ENCODE measurements at places on chromosomes 2 and 18.

- peak; percentile 28 for DNase-seq
Observed at GRCh38 chr2:96374211-96374951, 38.8 kb downstream of the NCAPH start.

DNA sequence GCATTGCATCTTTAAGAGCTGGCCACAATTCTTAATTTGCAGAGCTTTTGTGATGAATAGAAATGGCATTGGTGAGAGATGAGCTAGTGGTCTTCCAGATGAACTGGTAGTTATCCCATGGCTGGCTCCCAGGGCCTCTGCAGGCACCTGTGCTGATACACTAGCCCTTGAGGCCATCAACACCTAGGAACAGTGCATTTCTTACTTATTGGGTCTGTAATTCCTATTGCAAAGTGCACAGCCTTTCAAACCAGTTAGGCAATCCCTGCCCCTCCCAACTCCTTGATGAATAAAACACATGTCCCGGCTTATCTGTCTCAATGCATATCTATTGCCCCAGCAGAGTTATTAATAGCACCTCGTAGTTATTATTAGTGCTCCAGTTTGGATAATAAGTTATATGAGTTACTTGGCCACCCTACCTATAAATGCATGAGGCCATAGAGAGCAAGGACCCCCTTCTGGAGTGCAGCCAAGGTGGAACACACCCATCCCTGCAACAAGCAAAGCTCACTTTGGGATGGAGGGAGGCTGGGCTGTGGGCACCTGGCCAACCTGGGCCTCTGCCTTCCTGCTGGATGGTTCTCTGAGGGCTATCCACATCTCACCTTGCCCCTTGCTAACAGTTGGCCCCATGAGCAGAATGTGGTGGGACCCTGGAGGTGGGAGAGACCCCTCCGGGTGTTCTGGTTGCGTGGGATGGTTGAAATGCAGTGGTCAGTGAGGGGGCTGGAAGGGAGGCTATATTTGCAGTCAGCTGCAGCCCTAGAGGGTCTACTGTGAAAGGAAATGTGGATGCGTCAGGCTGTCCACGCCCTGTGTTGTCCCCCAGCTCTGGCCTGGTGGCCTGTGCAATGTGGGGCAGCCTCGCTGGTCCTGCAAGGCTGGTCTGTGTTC is 455.9 kb upstream of the HS6ST1 start:
- DNase-seq = no peak

- DNase-seq = peak; percentile 11
Observed at GRCh38 chr2:219918254-219918653, 290.8 kb downstream of the SLC4A3 start.

GRCh38 chr18:72727038-72727655 is 140.6 kb downstream of the NETO1 start:
- DNase-seq = no peak

DNA sequence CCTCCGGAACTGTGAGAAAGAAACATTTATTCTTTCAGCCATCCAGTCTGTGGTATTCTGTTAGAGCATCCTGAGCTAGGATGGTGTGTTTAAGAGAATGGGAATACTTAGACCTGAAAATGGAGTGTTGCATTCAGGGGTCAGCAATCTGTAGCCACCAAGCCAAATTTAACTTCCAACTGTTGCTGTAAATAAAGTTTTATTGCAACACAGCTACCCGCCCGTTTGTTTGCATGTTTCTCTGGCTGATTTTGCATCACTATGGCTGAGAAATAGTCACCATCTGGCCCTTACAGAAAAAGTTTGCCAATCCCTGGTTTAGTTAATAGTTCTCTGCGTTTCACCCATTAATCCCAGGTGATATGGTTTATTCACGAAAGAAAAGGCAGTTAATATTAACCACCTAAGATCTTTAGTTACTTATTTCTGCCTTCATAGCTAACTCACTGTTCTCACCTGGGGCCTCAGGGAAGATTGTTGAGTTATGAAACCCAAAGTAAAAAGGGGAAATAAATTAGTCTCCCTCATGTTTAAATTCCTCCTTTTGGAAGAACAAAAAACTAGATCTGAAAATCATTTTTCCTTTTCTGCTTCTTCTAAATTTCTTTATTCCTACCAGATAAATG is 9.5 kb upstream of the CYS1 start:
- no peak for DNase-seq

DNA sequence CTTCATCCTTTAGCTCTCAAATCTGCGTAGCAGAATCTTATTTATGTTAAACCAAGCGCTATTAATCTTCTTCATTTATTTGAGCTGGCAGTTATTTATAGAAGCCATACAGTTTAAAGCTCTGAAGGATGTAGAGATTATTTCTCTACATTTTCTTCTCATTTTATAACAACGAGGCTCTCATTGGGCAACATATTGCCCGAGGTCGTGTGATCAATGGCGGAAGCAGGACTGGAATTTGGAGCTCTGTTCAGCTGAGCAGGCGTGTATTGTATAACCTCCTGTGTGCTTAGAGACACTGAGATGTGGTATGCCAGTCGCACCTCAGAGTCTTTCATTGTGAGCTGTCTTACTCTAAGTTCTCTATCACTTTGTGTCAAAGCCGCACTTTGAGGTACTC is 17.5 kb upstream of the DRC1 start:
- no peak for DNase-seq

DNA sequence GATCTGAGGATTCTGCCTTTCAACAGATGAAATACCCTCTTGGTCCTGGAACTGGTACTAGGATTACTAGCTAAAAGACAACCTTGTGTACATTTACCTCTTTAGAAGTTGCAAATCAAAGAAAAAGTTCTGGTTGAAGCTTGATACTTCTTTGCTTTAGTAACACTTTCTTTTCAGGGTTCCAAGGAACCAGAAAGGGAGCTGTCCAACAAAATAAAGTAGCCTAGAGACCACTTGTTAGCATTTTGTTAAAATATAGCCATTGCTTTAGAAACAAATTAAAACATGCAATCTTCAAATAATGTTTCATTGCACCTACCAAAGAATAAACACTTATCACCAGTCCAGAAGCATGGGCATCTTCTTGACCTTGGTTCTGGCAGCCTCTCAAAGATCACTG is 117.9 kb upstream of the MAP3K20 start:
- no peak for DNase-seq

DNA sequence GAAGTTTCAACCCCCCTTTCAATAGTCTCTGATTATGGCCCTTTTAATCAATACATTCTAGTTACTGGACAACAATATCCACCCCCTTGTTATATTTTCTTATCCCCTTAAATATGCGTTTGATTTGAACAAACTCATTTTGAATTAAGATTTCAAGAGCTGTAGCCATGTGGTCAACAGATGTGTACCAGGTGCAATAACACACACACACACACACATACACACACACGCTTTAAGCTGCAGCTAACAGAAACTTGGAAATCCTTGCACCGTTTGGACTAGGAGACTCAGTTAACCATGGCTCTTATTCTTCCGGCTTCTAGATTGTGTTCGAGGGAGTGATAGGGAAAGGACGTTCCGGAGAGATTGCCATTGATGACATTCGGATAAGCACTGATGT is 82.8 kb downstream of the NRP2 start:
- DNase-seq = no peak

GRCh38 chr2:149601141-149601796 is 13.7 kb upstream of the MMADHC start:
- DNase-seq = peak; percentile 47

DNA sequence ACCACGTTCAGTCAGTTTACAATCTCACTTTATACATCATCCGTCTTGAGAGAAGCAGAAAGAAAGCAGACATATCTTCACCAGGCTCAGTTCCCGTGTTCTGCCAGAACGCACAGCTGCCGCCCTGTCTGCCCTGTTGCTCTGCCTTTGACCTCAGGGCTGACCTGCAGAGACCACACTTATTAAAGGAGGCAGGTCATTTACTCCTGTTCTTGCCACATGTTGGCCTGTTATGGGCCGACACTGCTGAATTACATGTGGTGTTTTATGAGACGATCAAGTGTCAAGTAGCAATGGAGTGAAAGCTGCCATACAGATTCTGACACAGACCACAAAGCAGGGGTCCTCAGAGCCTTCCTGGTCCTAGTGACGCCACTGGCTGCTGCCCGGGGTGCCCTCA is 232.2 kb downstream of the TTC32 start:
- DNase-seq = no peak

DNA sequence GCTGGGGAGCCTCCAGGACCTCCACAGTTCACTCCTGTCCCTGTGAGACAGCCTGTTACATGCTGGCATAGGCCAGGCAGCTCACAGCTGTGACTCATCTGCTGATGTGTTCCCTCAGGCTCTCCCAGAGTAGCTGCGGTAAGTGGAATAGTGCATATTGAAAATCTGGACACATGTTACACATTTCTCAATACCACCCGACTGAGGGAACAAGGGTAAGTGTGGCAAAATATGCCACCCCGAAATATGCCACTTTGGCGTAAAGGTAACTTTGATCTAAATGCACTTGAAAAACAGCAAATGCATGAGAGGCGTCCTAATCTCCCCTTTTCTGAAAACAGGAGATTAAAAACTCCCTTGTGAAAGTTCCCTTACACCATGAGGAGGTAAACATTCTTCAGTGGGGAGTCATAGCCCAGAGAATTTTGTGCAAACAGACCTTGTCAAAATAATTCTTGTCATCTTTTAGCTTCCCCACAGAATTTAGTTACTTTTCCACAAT is 557.9 kb downstream of the CCDC85A start:
- DNase-seq = peak; percentile 97

GRCh38 chr2:164706522-164706921 is 85.2 kb upstream of the GRB14 start:
- peak; percentile 95 for DNase-seq

- peak; percentile 96 for DNase-seq
Observed at GRCh38 chr2:150570712-150571111, 83.2 kb upstream of the RND3 start.

DNA sequence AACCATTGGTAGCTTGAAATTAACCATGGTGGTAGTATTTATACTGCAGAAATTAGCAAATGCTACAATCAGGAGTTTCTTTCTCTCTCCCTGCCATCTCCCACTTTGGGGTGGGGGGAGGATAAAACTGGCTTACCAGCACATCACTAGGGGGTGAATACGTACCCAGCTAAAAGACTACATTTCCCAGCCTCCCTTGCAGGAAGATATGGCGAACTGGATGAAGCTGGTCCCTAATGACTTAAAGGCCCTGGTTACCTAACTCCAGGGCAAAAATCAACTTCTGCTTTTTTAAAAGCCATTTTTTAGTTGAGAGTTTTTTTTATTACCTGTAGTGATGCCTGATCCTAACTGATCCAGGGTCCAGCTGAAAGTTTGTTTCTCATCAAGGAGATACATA is 70.3 kb upstream of the RAB12 start:
- DNase-seq = no peak

DNA sequence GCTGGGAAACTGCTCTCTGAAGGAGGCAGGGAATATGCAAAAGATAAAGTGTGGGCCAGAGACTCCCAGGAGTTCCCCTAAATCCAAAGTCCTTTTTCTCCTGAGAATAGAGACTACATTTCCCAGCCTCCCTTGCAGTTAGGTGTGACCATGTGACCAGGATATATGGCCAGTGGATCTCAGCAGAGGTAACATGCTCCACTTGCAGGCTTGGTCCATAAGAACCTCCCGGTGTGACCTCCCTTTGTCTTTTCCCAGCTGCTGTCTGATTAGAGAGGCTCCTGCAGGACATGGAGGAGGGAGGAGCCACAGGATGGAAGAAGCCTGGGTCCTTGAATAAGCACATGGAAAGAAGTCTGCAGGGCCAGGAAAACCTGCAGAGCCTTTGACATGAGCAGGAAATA is 76.2 kb downstream of the TGFA start:
- DNase-seq = no peak

DNA sequence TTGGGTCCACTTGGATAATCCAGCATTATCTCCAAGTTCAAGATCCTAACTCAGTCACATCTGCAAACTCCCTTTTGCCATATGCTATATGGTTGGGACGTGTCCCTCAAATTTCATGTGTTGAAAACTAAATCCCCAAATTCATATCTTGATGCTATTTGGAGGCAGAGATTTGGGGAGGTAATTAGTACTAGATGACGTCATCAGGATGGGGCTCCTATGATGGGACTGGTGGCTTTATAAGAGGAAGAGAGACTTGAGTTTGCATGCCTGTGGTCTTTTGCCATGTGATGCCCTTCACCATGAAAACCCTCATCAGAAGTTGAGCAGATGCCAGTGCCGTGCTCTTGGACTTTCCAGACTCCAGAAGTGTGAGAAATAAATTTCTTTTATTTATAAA is 16.8 kb upstream of the SMAD4 start:
- DNase-seq = no peak

DNA sequence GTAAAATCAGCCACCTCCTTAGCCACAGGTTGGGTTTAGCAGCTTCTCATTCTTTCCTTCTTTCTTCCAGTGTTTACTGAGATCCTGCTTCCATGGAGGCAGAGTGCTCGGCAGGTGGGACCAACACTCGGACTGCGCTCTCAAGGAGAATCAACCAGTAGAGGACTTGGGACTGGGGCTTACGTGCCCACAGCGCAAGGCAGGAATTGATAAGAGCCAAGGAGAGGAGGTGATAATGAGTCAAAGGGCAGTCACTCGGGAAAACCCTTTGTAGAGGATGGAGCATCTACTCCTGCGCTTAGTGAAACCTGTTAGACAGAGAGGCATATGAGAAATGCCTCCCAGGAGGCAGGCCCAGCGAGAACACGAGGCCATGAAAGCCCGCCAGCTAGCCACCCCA is 2.9 kb upstream of the MRO start:
- no peak for DNase-seq

GRCh38 chr2:217836901-217837491 is 165.8 kb downstream of the TNS1 start:
- peak; percentile 65 for DNase-seq

- peak; percentile 10 for DNase-seq
Observed at GRCh38 chr2:212928681-212929080, 222.7 kb downstream of the IKZF2 start.

GRCh38 chr2:150464270-150464669 is 23.2 kb downstream of the RND3 start:
- DNase-seq = no peak

DNA sequence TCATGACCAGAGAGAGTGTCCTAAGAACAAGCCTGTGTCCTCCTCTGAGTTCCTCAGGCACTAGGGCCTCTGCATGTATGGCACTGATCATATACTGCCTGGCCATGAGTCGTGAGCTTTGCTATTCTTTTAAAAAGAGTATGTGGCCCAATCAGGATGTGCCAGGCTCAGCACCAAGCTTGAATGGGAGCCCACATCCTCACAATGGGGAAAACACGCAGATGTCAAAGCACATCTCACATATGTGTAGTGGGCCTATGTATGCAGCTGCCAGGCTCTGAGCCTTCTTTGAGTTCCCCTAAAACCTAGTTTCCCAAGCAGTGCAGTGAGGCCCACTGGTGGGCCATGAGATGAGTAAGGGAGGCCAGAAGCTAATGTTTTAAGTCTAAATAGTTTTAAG is 69.9 kb upstream of the SLC1A4 start:
- no peak for DNase-seq

DNA sequence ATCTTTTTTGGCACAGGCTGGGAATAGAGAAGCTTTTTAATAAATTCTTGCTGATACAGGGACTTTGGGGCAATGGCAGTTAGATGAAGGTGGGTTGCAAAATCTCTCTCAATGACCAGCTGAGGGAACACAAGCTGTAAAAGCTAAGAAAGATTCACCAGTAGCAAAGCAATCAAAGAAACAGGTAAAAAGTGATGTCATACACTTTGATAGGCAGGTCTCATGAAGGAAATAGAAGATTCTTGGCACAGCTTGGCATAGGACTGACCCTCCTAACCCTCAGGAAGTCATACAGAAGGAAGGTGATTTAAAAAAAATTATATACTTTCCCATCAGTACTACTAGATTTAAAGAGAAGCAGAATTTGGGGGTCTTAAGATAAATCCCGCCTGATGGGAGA is 263.6 kb downstream of the LPIN1 start:
- no peak for DNase-seq

GRCh38 chr2:42754021-42754775 is 9.7 kb downstream of the OXER1 start:
- DNase-seq = no peak

Measured in fibroblast of skin of right biceps (primary cell).